ENCODE measurements at places on chromosomes 1 and 21.

- no peak for DNase-seq
Observed at GRCh38 chr1:8796812-8797211, 20.6 kb downstream of the RERE start.

- no peak for DNase-seq
Observed at GRCh38 chr21:21101911-21102310, 103.7 kb downstream of the NCAM2 start.

DNA sequence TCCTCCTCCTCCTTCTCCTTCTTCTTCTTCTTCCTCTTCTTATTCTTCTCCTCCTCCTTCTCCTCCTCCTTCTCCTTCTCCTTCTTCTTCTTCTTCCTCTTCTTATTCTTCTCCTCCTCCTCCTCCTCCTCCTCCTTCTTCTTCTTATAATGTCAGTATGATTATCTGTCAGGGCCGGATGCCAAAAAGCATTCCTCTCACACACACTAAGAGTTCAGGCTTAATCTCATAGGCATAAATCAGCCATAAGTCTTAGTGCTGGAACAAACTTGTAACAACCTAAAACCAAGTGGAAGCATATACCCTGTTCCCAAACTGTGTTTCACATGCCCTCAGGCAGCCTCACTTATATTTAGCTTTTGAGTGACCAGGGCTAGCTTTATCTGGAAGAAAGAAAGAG, 240.3 kb downstream of the LMX1A start:
- no peak for DNase-seq

DNA sequence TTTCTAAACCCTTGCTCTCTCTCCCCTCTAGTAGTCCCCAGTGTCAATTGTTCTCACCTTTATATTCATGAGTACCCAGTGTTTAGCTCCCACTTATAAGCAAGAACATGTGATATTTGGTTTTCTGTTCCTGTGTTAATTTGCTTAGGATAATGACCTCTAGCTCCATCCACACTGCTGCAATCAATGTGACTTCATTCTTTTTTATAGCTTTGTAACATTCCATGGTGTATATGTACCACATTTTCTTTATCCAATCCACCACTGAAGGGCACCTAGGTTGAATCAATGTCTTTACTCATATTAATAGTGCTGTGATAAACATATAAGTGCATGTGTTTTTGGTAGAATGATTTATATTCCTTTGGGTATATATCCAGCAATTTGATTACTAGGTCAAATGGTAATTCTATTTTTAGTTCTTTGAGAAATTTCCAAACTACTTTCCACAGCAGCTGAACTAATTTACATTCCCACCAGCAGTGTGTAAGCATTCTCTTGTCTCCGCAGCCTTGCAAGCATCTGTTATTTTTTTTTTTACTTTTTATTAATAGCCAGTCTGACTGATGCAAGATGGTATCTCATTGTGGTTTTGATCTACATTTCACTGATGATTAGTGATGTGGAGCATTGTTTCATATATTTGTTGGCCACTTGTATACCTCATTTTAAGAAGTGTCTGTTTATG, 277.8 kb downstream of the LTN1 start:
- DNase-seq, result no peak

GRCh38 chr1:24642481-24643362, at the start of gene SRRM1:
SRRM1 (plus strand) TSS chr1:24643302; CDS start chr1:24643327, 25 bp downstream.
- peak; percentile 96 for DNase-seq

GRCh38 chr1:59502009-59502691, 205.3 kb downstream of the FGGY start:
- no peak for DNase-seq

DNA sequence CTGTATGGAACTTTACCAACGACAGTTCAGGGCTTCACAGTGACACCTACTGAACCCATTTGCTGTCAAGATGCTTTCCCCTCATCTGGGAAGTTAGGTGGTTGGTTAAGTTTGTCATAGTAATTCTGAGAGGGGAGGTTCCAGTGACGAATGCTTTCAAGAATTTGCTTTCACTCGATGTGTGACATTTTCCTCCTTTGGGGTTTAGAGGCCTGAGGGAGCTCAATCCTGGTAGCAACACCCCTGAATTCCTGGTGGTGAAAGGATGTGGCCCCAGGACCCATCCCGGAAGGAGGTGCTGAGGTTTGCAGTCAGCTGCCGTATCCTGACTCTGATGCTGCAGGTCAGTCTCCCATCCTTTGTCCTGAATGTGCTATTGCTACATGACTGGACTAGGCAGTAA, 2.8 kb downstream of the PIGV start:
- DNase-seq, result no peak

DNA sequence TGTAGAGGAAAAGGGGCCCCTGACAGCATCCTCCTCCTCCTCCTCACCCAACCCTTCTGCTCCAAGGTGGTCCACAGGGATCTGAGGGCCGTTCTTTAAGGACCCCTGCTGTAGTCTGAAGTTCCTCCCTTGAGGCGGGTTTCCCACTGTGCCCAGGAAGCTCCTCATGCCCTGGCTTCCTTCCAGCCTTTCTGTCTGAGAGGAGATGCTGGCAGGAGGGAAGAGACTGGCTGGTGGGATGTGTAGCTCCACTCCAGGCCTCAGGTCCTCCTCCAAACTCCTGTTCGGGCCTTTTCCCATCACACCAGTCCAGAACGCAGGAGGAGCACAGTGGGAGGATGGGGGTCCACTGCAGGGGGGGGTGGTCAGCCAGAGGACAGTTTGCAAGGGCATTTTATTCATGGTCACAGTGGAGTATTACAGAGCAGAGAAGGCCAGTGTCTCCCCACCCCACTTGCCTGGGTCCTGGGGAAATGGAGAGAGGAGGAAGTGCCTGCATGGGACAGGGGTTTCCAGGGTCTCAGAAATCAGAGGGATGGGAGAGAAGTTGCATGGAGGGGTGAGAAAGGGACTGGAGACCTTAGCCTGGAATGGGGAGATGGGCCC, 7.8 kb downstream of the ETV3L start:
- no peak for DNase-seq

GRCh38 chr1:10042746-10043145, 10.0 kb downstream of the UBE4B start:
- DNase-seq, result no peak

DNA sequence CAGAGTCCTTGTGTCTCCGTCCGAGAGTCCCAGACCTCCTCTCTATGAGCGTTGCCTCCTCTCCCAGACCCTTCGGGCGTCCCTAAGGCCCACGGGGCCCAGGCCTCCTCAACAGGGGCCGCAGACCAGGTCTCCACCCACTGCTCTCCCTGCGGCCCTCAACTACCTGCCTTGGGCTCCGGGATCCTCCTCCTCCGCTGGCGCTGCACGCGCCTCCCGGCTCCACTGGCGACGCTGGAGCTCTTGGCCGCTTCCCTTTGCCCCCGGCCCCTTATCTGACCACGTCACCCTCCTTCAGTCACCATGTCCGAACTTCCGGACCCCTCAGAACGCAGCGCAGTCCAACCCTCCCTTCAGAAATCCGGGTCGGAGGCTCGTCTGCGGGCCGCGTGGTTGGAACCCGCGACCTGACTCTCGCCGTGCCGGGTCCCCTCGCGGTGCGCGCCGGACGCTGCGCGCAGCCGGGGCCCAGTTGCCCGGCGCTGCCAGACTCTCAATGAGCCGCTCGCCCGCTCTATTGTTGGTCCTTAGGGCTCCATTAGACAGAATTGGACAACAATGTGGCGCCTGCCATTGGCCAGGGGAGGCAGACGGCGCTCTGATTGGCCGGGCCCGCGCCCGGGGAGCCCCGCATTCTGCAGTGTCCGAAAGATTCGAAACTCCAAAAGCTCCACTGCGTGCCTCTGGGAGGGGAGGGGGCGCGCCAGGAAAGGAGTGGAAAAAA, at the start of gene DMRTA2:
DMRTA2 (minus strand) TSS at position 498 of the 724 bp plus-strand sequence. CDS start 1,907 bp downstream, outside the sequence.
- DNase-seq, result no peak

- no peak for DNase-seq
Observed at GRCh38 chr21:44444286-44444931, 10.9 kb upstream of the LRRC3 start.

DNA sequence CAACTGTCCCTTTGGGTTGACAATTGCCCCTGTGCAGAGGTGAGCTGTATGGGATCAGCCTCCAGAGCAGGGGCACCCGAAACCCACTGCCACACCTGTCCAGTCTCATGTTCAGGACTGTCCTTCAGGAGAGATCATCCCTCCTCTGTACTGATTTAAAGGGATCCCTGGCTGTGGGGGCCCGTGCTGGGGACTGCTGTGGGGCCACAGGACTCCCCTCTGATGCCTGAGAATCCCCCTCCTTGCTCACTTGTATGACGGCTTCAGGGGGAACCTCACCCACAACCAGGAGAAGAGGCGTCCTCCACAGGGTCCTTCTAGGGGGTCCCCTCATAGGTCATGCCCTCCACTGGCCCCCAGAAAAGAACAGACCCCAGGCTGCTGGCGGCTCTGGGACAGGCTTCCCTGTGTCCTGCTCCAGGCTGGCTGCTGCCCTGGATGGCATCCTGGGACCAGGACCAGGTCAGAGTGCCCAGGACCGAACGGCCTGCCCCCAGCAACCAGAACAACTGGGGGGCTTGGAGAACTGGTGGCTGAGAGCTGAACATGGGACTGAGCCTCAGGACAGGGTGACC, 77.5 kb upstream of the ACTRT2 start:
- no peak for DNase-seq

Data from activated gamma-delta T cell treated with anti-CD3 and anti-CD28 coated beads, Interleukin-2, amount 50 U/mL, for 16 hours (primary cell).